ENCODE measurements at places on chromosomes 2 and 18.
A peak's percentile ranks its signal among the peaks of the same experiment; 100 is the strongest.

DNA sequence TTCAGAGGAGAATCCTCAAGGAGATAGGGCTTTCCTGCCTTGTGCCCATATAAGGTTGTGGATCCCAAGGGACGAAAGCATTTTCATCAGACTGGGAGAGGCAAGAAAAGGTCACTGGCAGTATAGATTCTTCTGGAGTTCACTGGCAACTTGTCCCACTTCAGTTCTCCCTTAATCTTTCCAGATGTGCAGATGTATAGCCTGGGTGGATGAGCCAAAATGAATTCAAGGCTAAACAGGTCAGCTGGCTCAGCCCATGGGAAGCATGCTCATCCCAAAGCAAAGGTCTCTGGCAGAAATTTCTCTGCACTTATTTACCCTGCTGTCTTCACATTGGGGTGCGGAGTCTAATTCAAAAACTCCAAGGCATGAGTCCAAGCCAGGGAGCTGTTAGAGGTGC is 148.9 kb upstream of the TNP1 start:
- DNase-seq = no peak

DNA sequence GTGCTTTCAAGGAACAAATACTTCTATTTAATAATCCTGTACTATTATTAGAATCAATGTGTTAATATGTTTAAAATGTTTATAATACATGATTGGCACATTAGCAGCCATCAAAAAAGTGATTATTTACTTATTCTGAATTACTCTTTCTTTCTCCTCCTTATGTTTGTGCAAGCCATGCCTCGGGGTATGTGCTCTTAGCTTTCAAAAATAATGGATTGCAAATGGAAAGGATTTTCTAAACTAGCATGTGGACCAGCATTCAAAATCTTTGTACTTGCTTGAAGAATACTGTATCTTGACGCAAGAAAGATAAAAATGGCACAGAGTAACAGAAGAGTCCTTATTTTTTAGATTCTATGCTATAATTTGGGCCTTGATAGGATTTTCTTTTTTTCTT is 156.5 kb downstream of the CDH7 start:
- no peak for DNase-seq

- no peak for DNase-seq
Observed at GRCh38 chr18:58580078-58580477, 48.8 kb downstream of the ALPK2 start.

DNA sequence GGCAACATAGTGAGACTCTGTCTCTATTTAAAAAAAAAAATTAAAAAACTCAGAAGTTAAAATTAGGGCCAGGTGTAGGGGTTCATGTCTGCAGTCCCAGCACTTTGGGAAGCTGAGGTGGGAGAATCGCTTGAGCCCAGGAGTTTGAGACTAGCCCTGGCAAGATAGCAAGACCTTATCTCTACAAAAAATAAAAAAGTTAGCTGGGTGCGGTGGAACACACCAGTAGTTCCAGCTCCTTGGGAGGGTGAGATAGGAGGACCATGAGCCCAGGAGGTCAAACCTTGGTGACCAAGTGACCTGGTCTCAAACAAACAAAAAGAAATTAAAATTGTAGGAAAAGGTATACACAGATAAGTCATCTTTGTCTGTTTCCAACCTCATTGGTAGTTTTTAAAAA is 11.3 kb downstream of the TTLL4 start:
- DNase-seq = no peak

- no peak for DNase-seq
Observed at GRCh38 chr2:226647621-226648518, 151.8 kb downstream of the IRS1 start.

- no peak for DNase-seq
Observed at GRCh38 chr2:191526091-191526490, 151.8 kb upstream of the NABP1 start.

GRCh38 chr2:13758412-13758811 is 874.1 kb upstream of the LRATD1 start:
- DNase-seq = no peak

- no peak for DNase-seq
Observed at GRCh38 chr2:216819055-216819454, 40.8 kb downstream of the TNP1 start.

DNA sequence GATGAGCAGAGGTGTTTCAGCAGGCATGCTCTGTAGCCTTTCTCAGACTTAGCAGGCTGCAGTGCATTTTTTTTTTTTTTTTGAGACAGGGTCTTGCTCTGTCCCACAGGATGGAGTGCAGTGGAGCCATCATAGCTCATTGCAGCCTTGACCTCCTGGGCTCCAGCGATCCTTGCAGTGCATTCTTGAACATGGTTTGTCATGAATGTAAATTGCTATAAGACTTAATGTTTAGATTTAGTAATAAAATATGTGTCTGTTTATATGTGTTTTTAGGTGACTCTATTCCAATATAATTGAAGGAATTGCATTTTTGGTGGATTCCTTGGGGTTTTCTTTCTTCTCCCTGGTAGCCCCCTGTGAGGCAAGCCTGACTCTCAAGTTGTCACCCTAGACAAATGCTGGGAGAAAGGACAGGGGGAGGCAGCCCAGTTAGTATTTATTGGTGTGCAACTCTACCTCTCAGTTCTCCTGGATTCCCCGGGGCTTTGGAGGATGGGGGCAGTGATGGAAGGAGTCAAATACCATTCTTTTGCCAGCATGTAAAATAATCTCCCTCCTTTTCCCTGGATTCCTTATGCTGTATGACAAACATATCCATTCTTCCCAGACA is 22.7 kb downstream of the LYPD6B start:
- DNase-seq = no peak

DNA sequence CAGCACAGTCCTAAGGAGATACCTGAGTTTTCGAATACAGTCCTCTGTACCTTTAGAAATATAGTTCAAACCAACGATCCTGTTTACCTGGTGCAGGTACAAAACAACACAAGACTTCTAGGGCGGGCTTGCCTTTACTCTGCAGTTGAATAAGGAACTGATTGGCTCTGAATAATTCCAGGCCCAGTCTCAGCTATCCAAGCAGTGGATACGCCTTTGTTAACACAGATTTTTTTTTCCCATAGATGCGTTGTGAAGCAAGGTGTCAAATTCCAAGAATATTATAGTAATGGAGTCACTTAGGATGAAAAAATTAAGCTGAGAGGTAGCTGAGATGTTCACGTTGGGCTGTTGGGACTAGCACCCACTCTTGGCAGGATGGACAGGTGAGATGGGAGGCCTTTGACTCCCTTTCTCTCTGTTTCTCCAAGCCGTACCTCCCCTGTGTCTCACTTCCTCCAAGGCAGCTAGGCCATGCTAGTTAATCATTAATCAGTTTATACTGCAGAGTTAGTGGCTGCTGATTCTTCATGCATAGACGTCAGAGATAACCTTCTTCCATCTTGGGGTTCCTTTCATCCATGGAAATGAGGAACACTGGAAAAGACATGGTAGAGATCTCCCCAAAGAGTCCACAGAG is 380.8 kb upstream of the ACVR2A start:
- no peak for DNase-seq

- no peak for DNase-seq
Observed at GRCh38 chr18:80009661-80010550, 21.5 kb upstream of the TXNL4A start.

DNA sequence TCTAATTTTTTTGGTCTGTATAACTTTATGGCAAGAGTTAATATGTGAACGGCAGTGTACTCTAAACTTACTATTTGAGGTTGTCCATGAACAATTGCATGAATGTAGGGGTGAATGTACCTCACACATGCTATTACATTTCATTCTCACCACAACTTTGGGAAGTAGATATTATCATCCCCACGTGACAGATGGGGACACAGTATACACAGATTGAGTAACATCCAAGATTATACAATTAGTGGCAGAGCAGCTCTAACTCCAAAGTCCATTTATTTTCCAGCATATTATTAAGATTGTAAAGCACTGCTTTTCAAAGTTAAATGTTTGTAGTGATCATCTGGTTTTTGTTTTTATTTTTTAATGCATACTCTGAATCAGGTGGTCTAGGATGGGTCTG is 622.1 kb upstream of the ZEB2 start:
- DNase-seq = no peak

DNA sequence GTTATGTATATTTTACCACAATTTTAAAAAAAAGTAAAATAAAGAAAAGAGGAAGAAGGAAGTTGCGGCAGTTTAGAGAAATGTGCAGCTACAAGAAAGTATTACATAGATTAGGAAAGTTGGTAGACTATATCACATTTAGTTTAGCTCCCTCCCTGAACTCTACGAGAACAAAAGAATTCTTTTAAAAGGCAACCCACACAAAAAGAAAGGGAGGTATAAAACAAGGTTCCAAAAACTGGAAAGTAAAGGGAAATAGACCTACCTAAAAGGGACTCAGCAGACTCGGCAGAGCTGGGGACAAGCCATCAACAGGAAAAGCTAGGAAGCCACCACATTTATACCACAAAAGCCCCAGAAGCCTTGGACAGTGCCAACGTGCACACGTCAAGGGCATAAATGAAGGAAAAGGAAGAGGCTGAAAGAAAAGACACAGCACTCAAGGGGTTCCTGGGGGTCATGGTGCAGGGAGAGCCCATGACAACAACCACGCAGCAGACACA is 9.1 kb downstream of the TMEM127 start:
- DNase-seq = no peak

GRCh38 chr18:6569813-6570212 is 155.1 kb upstream of the L3MBTL4 start:
- no peak for DNase-seq

- DNase-seq = no peak
Observed at GRCh38 chr18:54357082-54357659, 487 bp downstream of the STARD6 start.

DNA sequence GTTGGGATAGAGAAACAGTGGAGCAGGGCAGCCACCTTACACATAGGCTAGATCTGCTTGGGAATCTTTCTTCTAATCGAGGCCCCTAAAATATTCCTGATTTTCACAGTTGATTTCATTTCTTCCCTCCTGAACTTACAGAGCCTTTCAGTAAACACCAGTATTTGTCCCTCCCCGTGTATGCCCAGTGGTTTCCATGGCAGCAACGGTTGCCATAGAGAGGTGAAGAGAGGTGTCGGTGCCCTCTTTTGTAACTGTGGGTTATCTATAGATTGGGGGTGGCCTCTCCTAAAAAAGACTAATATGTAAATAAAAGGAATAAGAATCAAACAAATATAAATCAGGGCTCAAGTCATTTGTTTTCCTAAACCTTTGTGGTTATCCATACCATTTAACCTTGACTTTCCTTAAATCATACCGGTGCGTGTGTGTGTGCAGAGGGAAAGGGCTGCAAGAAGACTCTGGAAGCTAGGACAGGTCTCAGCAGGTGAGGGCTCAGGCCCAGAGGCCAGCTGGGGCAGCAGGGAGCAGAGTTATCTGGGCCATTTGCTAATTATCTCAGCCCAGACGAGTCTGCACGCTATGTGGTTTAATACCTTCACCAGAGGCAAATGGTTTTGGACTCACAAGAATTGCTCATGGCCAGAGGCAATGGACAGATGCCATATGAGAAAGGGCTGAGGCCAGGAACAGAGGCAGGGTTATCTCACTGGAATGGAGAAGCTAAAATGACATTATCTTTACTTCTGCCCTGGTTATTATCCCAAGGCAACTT is 35.5 kb downstream of the LIPG start:
- no peak for DNase-seq

DNA sequence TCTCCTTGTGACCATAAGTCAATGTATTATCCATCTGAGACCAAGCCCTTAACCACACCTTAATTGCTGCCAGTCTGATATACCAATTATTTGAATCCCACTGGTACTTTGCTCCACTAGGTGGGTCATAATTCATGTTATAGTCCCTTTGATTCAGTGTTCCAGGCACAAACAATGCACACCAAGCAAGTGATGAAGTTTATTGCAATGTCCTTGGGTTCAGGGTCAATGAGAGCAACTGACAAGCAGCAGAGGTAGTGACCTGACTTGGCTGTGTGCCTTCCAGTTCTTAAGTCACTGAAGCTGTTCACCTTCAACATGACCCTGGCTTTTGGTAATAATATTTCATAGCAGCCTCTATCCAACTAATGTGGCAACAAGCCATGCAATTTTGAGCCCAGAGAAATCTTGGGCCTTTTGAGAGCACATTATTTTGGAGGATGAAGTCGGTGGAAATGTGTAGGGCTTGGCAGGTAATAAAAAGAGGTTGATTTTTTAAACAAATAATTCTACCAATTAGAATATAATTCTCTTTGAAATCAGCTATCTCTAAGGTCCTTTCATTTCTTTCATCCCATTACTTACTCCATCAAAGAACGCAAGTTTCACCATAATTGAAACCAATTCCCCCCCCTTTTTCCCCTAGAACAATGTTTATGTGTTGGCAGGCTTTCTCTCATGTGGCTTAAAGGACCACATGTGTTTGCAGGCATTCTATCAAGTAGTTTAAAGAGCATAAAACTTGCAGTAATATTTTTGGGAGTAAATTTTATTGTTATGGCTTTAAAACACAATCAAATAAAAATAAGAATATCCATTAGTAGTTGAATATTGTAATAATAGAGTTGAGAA is 3.1 kb upstream of the CPO start:
- no peak for DNase-seq

DNA sequence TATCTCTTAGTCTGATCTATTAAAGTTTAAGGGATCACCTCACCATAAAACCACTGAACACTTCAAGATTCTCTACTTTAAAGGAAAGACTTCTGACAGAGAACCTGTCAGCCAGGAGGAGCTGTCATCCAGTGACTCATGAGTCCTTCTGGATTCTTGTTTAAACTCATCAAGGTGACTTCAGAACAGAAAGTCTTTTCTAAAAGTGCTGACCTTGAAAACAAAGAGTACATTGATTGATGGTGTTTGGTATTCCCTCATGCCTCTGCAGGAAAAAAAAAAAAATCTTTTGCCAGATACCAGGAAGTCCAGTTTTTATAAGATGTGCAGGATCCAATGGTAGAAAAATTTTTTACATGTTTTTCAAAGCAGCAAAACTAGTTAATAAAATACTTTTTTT is 12.3 kb downstream of the DSG2 start:
- no peak for DNase-seq

- DNase-seq = no peak
Observed at GRCh38 chr2:128812183-128812940, 493.7 kb upstream of the HS6ST1 start.

DNA sequence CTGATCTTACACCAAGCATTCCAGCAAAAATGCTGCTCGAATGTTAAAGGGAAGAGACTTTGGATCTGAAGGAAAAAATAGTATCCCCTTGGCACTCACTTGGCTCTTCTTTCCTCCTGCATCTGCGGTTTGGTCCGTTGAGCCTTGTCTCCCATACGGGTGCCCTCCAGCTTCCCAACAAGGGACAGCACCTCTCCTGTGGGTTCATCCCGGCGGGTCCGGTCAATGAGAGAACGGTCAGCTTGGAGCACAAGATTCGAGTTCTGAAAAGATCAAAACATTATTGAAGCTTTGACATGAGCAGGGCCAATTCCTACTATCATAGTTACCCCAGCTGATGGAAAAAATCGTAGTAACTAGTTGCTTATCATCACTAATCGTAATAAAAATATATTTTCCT is 740 bp downstream of the SNRNP200 start:
- DNase-seq = peak; percentile 21

DNA sequence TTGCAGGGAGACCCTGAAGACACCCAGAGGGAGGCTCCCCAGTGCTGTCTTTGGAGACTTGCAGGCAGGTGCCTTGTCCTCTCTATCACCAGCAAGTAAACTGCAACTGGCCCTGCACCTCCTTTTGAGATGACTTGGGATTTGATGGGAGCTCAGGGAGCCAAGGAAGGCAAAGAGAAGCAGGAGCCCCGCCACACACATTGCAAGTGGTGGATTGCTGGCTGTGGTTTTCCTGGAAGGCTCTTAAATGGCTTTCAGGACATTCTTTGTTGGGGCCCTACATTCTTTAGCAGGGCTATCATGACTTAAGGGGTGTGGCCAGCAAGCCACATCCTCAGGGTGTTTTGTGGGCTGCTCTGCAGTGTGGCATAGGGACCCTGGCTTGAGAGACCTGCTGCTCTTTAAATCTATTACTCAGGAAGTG is 39.9 kb upstream of the CDC42EP3 start:
- DNase-seq = no peak
